ENCODE measurements at places on chromosomes 1 and 21.
A peak's percentile ranks its signal among the peaks of the same experiment; 100 is the strongest.

DNA sequence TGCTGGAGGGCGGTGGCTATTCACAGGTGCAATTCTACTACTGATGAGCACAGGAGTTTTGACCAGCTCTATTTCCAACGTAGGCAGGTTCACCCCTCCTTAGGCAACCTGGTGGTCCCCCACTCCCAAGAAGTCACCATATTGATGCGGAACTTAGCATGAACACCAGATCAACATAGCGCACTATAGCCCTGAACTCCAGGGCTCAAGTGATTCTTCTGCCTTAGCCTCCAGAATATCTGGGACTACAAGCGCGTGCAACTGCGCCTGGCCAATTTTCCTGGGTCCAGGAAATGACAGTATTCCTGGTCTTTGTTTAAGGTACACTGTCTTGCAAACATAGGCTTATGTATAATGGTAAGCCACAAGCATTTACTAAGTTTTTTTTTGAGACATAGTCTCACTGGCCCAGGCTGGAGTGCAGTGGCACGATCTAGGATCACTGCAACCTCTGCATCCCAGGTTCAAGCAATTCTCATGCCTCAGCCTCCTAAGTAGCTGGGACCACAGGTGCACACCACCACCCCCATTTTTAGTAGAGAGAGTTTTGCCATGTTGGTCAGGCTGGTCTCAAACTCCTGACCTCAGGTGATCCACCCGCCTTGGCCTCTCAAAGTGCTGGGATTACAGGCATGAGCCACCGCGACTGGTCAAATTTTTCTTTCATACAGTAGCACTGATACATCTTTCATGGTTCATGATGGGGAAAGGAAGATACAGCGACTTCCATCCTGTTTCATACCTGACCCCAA, 12.6 kb downstream of the MCL1 start:
- DNase-seq, result no peak

- no peak for DNase-seq
Observed at GRCh38 chr21:45882645-45883044, 98.9 kb upstream of the COL6A1 start.

DNA sequence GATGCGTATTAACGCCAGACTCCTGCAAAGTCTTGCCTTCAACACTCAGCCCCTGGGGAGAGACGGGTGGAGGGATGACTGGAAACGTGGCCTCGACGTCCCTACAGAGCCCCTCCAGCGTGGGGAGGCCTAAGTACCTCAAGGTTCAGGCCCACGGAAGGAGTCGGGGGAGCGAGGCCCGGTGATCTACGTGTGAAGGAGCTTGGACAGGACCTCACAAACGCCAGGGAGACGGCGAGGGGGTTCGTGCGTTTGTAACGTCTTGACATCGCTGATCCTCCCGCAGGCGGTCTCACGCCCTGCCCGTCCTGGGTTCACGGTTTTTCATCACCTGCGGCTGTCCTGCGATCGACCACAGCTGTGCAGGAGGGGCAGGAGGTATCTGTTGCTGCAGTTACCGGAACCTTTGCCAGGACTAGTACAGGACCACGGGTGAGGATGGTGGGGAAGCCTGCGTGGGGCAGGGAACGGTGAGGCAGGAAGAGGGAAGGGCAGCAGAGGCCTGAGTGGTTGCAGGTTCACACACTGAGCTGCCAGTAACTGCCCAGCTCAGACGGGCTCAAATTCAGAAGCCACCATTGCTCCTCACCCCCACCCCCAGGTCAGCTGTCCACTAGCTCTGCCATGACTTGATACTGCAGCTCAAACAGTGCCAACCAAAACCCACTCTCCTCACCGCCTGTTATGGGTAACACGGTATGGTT, 889 bp upstream of the CCNL2 start:
- peak; percentile 28 for DNase-seq

GRCh38 chr1:77276941-77277340, 4.9 kb upstream of the AK5 start:
- DNase-seq, result no peak

GRCh38 chr1:8987881-8988617, 38.2 kb downstream of the SLC2A7 start:
- DNase-seq, result peak; percentile 47

- peak; percentile 34 for DNase-seq
Observed at GRCh38 chr1:230248889-230249270, 177.3 kb downstream of the PGBD5 start.

- DNase-seq, result no peak
Observed at GRCh38 chr1:176617881-176618280, 154.9 kb downstream of the PAPPA2 start.

GRCh38 chr21:38438462-38438893, 59.8 kb downstream of the ERG start:
- DNase-seq, result peak; percentile 24

DNA sequence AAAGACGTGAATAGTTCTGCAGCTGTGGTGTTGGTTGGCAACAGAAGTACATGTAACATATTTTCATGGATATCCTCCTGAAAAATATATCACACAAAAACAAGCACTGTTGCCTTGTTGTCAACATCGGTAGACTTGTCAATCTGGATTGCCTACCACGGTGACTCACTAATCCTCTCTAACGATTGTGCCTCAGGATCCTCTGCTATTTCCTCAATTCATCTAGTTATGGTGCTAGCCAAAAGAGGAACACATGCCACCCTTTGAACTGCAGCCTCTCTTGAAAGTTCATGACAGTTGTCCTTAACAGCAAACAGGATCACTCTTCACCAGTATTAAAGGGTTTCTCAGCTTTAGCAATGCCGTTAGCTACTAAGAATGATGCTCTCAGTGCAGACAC, 25.7 kb downstream of the RASAL2 start:
- DNase-seq, result no peak

DNA sequence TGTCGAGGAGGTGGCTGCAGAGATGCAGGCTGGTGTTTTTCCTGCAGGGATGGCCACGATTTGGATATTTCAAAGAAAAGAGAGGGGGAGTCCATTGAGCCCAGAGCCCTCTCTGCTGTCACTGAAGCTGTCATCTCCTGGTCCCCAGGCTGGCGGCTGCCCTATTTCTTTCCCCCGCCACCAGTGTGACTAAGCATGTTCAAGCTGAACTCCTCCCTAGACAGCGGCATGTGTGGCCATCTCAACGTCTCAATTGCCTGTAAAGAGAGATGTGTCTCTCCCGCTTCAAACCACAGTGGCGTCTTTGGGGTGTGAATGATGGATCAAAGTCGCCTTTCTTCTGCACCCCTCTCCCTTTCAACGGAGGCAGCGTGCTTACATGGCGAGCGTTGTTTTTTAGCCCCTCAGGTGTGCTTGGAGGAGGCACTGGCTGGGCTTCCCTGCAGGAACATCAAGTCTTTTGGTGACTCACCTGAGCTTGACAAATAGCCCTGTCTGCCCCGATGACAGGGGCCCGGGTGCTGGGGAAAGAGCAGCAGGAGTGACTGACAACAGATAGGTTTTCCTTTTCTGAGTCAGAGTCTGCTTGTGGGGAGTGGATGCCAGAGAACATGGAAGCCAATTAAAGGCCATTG, 346.4 kb upstream of the AJAP1 start:
- DNase-seq, result no peak

DNA sequence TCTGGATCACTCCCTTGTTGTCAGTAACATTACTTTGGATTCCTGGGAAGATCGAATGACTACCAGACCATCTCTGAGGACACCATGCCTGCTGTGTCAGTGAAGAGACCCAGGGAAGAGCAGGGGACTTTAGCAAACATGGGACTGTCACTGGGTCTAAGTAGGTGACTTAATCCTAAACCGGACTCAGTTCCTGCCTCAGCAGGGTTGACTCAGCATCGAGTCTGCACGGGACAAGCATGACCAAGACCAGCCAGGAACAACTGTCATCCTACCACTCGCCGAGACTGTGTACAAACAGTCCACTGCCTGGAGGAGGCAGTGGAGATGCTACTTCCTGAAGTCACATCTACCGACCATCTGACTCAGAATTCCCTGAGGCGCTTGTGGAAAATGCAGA, 53.2 kb upstream of the RAB4A start:
- no peak for DNase-seq

DNA sequence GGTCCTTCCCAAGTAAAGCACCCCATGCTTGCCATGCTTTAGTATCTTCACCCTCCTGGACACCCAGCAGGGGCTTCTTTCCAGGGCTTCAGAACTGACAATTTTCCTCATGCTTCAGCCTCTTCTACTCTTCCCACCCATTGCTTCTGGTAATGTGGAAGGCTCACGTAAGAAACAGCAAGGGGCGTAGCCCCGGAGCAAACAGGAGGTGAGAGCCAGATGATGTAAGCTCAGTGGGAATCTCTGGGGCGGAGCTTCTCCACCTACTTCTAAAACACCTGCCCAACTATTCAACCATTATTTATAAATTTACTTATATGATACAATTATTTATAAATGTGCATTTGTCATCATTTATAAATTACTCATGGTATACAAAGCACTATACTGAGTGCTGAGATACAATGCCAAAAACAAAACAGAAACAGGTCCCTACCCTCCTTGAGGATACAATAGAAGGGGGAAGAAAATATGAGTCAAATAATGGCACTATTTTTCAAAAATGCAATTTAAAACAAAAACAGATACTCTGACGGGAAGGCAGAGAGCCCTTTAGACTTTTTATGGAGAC, 140.1 kb upstream of the CAMK1G start:
- no peak for DNase-seq

- DNase-seq, result no peak
Observed at GRCh38 chr1:8590721-8591351, 226.6 kb downstream of the RERE start.

GRCh38 chr1:29397256-29397590, 160.9 kb downstream of the PTPRU start:
- DNase-seq, result no peak

DNA sequence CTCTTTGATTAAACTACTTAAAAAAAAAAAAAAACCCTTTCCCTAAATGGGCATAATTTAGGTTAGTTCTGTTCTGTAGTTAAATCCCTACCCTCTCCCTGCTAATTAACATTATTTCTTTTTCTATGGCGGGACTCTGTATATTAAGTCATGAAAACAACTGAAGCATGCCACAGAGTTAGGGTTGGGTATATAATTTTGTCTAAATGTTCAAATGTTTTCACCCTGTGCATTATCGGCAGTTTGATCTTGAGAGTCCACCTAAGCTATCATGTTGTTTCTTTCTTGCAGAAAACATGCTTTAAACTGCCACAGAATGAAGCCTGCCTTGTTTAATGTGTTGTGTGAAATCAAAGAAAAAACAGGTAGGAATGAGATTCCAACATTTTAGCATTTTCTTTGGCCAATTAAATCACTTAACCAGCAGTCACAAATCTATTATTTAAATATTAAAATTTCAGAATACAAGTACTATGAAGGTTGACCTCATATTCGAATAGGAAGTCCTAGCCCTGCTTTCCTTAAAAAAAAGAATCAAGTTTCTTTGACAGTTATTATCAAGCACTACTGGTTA, 4.0 kb downstream of the PBX1 start:
- DNase-seq, result no peak

- DNase-seq, result no peak
Observed at GRCh38 chr1:66729523-66729922, 22.7 kb upstream of the DYNLT5 start.

GRCh38 chr21:29465546-29465945, 166.8 kb downstream of the BACH1 start:
- DNase-seq, result no peak

DNA sequence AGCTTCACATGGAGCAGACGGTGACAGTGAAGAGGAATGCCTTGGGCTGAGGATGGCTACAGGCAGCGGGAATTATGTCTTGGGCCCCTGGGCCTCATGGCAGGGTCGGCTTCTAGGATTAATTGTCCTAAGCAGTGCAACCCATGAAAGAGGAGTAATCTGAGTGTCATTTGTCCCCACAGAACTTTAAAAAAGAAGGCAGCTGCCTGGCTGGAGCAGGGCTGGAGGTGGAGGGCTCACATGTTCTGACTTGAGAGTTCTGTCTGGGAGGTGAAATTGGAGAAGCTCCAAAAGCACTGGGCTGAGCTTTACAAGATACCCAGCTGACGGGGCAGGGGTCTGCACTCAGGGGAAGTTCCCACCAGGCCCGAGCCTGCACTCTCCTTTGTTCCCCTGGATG, 22.6 kb downstream of the CACNA1S start:
- DNase-seq, result no peak

DNA sequence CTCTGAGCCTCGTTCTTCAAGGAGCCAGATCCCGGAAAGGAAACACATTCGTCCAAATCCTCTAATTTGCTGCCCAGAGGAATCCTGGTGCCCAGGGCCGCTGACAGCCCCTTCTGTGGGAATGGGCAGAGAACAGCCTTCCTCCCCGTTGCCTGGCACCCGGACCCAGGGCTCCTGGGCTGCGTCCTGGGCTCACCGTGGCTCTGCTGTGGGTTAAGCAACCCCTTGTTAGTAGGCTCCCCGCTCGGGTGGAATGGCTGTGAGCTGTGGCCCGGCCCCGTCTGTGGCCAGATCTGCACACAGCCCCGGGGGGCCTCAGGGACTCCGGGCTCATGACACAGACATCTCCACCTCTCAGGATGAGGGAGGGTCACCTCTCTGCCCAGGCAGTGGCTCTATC, 122.9 kb upstream of the ARHGEF16 start:
- no peak for DNase-seq

DNA sequence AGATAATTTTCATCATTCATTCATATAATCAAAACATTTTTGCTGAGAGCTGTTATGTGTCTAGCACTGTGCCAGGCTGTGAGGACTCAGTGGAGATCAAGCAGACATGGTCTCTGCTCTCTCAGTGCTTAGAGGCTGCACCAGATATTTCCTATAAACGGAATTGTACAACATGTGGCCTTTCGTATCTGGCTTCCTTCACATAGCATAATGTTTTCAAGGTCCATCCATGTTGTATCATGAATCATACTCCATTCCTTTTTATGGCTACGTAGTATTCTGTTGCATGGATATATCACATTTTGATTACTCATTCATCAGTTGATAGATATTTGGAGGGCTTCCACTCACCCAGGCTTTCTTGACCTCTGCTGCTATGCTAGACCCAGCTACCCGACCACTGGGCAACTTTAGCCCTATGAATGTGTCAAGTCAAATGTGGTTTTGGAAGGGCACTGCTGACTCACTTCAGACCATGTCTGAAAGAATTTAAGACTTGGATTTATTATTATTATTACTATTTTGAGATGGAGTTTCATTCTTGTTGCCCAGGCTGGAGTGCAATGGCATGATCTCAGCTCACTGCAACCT, 18.5 kb downstream of the NCF2 start:
- peak; percentile 59 for DNase-seq

DNA sequence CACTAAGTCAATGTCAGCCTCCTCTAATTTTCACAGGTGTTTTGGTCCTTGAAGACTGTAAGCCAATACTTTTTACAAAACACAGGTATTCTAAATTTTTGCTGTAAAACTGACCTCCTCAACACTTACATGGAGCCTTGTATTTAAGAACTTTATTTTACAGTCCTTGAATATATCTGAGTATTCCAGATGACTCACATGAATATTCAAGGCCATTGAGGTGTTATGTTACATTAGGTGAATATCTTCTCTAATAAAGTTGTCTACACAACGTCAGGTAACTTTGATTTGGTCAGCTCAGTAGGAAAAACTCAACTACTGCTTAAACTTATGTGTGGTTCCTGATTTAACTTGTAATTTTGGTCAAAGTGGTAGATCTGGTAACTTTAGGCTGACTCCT, 254.2 kb downstream of the OLFM3 start:
- no peak for DNase-seq
